ENCODE measurements at places on chromosomes 7 and 10. TPM values are rescaled to one million over a fixed set of nuclear protein-coding genes. Genes with fewer than 3 reads are reported as not detected.
A peak's percentile ranks its signal among the peaks of the same experiment; 100 is the strongest.

DNA sequence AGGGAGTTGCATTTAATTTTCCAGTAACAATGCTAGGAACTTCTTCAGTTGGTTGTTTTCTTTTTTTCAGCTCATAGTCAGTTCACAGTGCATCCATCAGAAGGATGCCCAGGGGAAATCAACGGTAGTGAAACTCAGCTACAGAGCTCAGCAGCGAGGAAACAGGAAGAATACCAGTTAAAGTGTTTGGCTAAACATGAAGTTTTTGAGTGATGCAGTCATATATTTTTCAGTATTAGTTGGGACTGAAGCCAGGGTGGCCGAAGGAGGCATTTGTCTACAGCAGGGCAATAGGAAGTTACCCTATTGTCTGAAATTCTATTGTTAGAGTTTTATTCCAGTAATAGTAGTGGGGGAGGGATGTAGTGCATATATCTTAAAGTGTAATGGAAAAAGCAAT is 45.3 kb upstream of the MALRD1 start:
- no peak for DNase-seq
- no peaks in the 10 kb centered on the region for H3K27me3 ChIP-seq
- no peak overlapping the region for H3K4me3 ChIP-seq

DNA sequence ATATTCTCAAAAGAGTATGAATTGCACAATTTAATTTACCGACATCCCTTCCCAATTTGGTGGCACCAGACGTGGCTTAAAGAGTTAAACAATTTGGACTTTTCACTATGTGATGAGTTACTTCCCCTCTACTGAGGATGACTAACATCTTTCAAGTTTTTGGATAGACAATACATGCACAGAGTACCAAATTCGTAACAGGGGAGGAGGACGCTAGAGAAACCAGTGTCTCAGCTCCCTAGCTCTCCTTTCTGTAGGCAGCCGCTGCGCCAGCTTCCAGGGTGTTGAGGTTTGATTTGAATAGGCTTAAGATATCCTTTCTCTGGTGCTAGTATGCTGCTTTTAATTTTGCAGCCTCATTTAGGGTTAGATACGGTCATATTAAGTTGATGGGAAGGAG is 69.2 kb downstream of the GNA12 start:
- H3K4me3 ChIP-seq: no peak overlapping the region
- H3K4me1 ChIP-seq: peaks cover 5% of the 10 kb centered on the region
- H3K36me3 ChIP-seq: no peaks in the 10 kb centered on the region
- no peak for DNase-seq
- H3K27ac ChIP-seq: no peak overlapping the region

DNA sequence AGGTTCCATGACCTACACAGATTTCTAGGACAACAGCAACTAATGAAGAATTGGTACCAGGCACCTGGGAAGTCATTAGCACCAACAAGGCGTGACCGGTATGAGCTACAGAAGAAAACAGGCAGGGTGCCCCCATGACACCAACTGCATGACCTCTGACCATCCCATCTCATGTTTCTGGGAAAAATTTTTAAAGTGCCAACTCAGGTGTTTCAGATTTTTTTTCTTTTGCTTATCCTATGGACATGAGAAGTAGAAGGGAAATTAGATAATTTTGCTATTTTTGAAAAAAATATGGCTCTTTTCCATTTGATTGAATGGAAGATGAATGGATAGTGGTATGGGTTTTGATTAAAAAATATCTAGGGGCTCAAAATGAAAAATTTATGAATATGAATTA is 154.8 kb downstream of the NRCAM start:
- no peak for DNase-seq
- no peak overlapping the region for H3K4me3 ChIP-seq
- H3K27ac ChIP-seq: no peak overlapping the region
- no peaks in the 10 kb centered on the region for H3K27me3 ChIP-seq

The SLC26A3 gene
- not detected for total RNA-seq

- no peaks in the 10 kb centered on the region for H3K36me3 ChIP-seq
- no peaks in the 10 kb centered on the region for H3K27me3 ChIP-seq
- H3K4me1 ChIP-seq: no peaks in the 10 kb centered on the region
- no peak overlapping the region for H3K4me3 ChIP-seq
Observed at GRCh38 chr10:71432101-71432905, 35.6 kb downstream of the CDH23 start.

GRCh38 chr10:62083412-62084267 is 182.1 kb downstream of the ARID5B start:
- peak overlapping the region; percentile 94 for H3K27ac ChIP-seq
- H3K4me1 ChIP-seq: peaks cover 71% of the 10 kb centered on the region
- H3K27me3 ChIP-seq: no peaks in the 10 kb centered on the region

DNA sequence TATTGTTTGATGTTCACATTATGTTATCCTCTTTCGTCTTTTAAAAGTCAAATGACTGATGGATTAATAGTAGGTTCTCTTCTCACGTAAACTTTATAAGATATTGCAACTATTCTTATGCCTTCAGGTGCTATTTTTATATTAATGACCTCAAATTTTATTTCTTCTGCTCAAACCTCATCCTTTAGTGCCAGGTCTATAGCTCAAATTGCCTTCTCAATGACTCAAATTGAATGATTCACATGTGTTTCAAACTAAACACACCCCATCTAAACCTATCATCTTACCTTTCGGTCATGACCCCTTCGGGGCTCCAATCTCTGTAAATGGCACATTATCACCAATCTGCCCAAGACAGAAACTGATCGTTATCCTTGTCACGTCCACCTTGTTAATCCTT is 22.0 kb upstream of the LIPF start:
- no peaks in the 10 kb centered on the region for H3K4me1 ChIP-seq
- no peak overlapping the region for H3K27ac ChIP-seq
- no peak overlapping the region for H3K4me3 ChIP-seq
- H3K36me3 ChIP-seq: no peaks in the 10 kb centered on the region
- H3K27me3 ChIP-seq: no peaks in the 10 kb centered on the region
- no peak for DNase-seq

DNA sequence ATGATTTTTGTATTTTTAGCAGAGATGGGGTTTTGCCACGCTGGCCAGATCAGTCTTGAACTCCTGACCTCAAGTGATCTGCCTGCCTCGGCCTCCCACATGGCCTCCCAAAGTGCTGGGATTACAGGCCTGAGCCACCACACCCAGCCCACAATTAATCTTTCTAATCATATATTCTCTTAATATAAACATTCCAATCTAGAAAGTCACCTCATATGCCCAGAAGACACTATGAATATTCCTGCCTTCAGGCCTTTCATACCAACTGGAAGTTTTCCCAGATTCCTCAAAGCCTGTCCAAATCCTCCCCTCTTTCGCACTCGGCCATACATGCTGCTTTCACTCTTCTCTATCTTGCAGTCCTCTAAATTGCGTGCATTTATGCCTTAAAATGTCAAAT is 32.6 kb downstream of the PDZD8 start:
- no peak for DNase-seq
- H3K27ac ChIP-seq: no peak overlapping the region
- no peak overlapping the region for H3K4me3 ChIP-seq
- H3K27me3 ChIP-seq: no peaks in the 10 kb centered on the region
- H3K4me1 ChIP-seq: peaks cover 24% of the 10 kb centered on the region
- H3K36me3 ChIP-seq: no peaks in the 10 kb centered on the region

- H3K36me3 ChIP-seq: peaks cover 12% of the 10 kb centered on the region
- peak; percentile 86 for DNase-seq
- H3K27me3 ChIP-seq: no peaks in the 10 kb centered on the region
- peaks cover 79% of the 10 kb centered on the region for H3K4me1 ChIP-seq
- H3K27ac ChIP-seq: peak overlapping the region; percentile 97
- H3K4me3 ChIP-seq: peak overlapping the region; percentile 65
Observed at GRCh38 chr10:128062881-128063563, 63.2 kb downstream of the MKI67 start.

The ASB10 gene
- not detected for total RNA-seq

The VPS50 gene
- total RNA-seq: 6.3 TPM

The SFXN4 gene
- 48.2 TPM for total RNA-seq

- H3K4me1 ChIP-seq: peaks cover 34% of the 10 kb centered on the region
- no peaks in the 10 kb centered on the region for H3K27me3 ChIP-seq
- peaks cover 48% of the 10 kb centered on the region for H3K36me3 ChIP-seq
- peak overlapping the region; percentile 88 for H3K27ac ChIP-seq
Observed at GRCh38 chr10:13340068-13340467, 8.0 kb downstream of the SEPHS1 start.

- H3K27ac ChIP-seq: no peak overlapping the region
- no peaks in the 10 kb centered on the region for H3K36me3 ChIP-seq
Observed at GRCh38 chr7:119708891-119709290, 564.1 kb upstream of the KCND2 start.

All from Karpas-422 (cell line).